Purkinje cell (primary cell): ENCODE measurements at places on chromosomes 5 and 9. TPM values are rescaled to one million over a fixed set of nuclear protein-coding genes. Genes with fewer than 3 reads are reported as not detected.

Gene EXOSC3
- polyA plus RNA-seq = 13.5 TPM in 2 replicates

Gene ZNF483
- polyA plus RNA-seq = 4.0 and 10.0 TPM in 2 replicates

Gene SPINK6
- 1,307 and 2,131 TPM in 2 replicates for polyA plus RNA-seq

Gene PCDHGA3
- polyA plus RNA-seq = 1.3 and 4.3 TPM in 2 replicates
